ENCODE measurements at places on chromosomes 7 and 10.
A peak's percentile ranks its signal among the peaks of the same experiment; 100 is the strongest.

DNA sequence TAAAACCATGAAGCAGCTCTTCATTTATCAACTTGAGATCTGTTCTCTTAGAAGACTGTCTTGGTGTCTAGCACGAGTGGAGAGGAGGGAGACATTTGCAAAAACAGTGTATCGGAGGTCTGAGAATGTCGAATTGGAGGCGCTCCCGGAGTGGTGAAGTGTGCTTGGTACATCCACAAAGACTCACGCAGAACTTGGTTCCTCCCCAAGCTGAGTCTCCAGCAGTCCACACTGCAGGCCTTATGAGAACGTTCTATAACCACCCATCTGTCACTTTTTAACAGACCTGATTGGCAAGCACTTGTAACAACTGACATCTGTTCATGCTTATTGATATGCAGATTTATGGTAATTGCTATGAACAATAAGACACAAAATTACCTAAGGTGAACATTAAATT lies 261.6 kb downstream of the CELF2 start:
- no peak for DNase-seq

GRCh38 chr10:118472415-118473304 lies 122.8 kb downstream of the PRLHR start:
- DNase-seq, result no peak

DNA sequence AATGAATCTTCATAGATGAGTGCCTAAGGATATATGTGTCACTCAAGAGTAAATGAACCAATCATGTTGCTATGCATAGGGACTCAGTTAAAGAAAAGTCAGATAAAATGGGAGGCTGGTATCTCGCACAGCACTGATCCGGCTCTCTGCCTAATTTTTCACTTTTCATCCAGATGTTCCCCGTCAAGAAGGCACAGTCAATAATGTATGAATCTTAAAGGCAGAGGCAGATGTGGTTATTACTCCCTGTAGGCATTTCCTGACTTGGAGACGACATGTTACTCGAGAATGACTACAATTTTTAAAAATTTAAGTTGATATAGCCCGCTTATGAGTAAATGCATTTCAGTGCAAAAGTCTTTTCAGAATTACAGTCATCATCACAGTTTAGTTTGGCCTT lies 113.6 kb downstream of the TBXAS1 start:
- DNase-seq, result no peak

DNA sequence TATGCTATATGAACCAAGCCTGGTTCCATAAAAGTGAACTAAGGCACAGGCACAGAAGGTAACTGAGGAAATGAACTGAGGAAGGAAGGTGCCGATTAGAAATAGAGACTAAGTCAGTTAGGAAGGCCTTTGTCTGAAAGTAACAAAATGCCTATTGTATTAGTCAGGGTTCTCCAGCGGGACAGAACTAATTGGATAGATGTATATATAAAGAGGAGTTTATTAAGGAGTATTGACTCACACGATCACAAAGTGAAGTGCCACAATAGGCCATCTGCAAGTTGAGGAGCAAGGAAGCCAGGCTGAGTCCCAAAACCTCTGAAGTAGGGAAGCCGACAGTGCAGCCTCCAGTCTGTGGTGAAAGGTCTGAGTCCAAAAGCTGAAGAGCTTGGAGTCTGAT lies 13.9 kb upstream of the PLXNA4 start:
- no peak for DNase-seq

DNA sequence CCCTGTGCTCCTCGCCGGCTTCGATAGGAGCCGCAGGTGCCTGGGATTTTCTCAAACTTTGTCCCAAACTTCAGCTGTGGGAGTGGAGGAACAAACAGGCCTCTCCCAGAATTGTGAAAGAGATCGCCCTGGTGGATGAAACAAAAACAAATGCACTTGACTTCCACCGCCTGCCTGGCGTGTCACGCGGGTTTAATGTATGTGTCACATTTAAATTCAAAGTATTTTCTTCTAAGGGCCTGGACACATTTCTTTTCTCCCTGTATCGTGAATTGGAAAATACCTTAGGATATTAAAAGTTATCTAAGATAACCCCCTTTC lies 694 bp upstream of the WASL start:
- peak; percentile 87 for DNase-seq

DNA sequence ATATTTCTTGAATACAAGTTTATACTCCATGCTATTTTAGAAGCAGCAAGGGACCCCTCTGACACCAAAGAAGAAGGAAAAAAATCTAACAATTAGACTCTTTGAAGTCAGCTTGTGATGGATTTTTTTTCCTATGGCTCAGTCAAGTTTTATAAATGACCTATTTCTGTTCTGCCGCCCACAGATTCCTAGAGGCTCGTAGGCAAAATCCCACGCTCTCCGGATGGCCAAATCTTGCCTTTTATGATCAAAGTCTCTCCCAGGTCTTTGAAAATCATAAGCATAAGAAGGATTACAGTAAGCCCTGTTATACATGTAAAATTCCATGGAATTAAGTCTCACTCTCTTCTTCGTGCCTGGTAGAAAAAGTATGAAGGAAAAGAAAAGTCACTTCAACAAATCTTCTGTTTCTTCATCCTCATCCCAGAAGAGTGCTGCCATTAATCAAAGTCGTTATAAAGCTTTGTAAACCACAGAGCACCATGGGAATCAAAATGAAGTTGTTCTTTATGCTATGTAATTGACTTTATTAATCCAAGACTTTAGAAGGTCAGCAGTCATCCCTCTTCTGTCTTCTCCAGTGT lies 33.1 kb downstream of the ASB13 start:
- DNase-seq, result no peak

- DNase-seq, result no peak
Observed at GRCh38 chr7:17040716-17041115, 158.9 kb upstream of the AGR3 start.

DNA sequence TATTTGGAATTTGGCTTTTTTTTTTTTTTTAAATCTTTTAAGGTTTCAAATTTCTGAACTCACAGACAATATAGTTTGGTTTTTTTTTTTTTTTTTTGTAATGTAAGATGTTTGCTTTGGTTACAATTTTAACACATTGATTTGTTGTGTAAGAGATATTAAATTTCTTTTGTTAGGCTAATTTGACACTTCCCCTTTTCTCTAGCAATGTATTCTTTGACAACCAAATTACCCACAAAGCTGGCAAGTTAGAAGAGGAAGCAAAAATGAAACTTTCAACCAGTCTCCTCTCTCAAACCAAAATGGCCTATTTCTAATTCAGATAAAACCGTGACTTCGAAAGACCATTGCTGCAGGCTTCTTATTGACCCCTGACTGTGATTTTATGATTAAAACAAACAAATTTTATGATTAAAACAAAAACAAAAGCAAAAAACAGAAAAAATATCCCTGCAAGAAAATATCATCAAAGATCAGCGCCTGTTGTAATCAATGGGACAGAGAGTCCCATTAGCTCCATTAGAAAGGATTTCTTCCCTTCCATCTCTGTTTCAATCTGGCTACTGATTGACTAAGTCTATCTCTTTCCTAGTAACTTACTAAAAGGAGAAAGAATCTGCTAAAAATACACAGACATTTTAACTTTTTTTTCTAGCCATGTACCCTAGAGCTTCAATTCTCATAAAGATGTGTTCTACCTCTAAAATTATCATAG lies 489.2 kb downstream of the MDFIC start:
- DNase-seq, result peak; percentile 85

- peak; percentile 44 for DNase-seq
Observed at GRCh38 chr7:50812841-50813475, 30.3 kb upstream of the GRB10 start.

DNA sequence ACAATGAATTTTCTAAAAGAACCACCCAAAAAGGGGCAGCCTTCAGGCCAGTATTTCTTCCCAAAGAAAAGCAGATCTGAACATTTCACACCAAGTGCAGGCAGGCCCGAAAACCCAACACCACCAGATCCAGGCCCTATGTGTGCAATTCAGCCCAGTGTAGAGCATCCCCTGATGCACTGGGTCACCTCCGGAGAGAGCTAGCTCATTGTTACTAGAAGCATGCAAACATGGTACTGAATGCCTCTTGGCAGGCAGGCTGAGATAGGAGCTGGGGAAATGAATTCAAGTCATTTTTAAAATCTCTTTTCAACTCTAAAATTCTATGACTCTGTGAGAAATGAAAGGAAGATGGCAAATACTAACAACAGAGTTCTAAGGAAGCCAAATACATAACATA lies 174.8 kb downstream of the ELMO1 start:
- DNase-seq, result no peak

All from suppressor macrophage (primary cell).